Chondrocyte (in vitro differentiated cells): ENCODE measurements at places on chromosomes 5 and 9.

- peaks cover 2% of the 10 kb centered on the region for H3K27me3 ChIP-seq
- H3K4me1 ChIP-seq: peaks cover 40% of the 10 kb centered on the region
- no peak overlapping the region for H3K27ac ChIP-seq
- no peak for DNase-seq
- H3K36me3 ChIP-seq: no peaks in the 10 kb centered on the region
Measured at GRCh38 chr9:118533850-118534249, 829.6 kb downstream of the TLR4 start.

- no peak for DNase-seq
- no peaks in the 10 kb centered on the region for H3K27me3 ChIP-seq
- H3K4me3 ChIP-seq: peak overlapping the region; percentile 52
- H3K27ac ChIP-seq: peak overlapping the region; percentile 82
- H3K4me1 ChIP-seq: peaks cover 29% of the 10 kb centered on the region
Measured at GRCh38 chr5:137954131-137954879, 65.0 kb downstream of the PKD2L2 start.

GRCh38 chr9:114098936-114099668 is at the start of gene KIF12:
Gene KIF12 (minus strand): TSS chr9:114099292. CDS start chr9:114099276, 16 bp downstream.
- peak within 1 kb of the TSS; percentile 56 for H3K4me3 ChIP-seq
- peaks cover 7% of the 10 kb centered on the region for H3K36me3 ChIP-seq
- no peak for DNase-seq
- H3K27ac ChIP-seq: no peak within 1 kb of the TSS
- H3K27me3 ChIP-seq: peaks cover 11% of the 10 kb centered on the region

GRCh38 chr5:131539251-131539650 is 95.8 kb downstream of the RAPGEF6 start:
- peaks cover 25% of the 10 kb centered on the region for H3K4me1 ChIP-seq
- no peak for DNase-seq
- no peak overlapping the region for H3K27ac ChIP-seq
- no peak overlapping the region for H3K4me3 ChIP-seq
- peaks cover 3% of the 10 kb centered on the region for H3K36me3 ChIP-seq
- H3K27me3 ChIP-seq: no peaks in the 10 kb centered on the region

GRCh38 chr5:3349704-3350565 is 245.7 kb upstream of the IRX1 start:
- H3K36me3 ChIP-seq: no peaks in the 10 kb centered on the region
- no peaks in the 10 kb centered on the region for H3K4me1 ChIP-seq
- no peak overlapping the region for H3K4me3 ChIP-seq
- no peak for DNase-seq
- peaks cover 1% of the 10 kb centered on the region for H3K27me3 ChIP-seq

- no peak for DNase-seq
- H3K4me3 ChIP-seq: no peak overlapping the region
- no peak overlapping the region for H3K27ac ChIP-seq
- no peaks in the 10 kb centered on the region for H3K4me1 ChIP-seq
Measured at GRCh38 chr5:39369123-39369815, 5.0 kb upstream of the C9 start.

- peaks cover 2% of the 10 kb centered on the region for H3K36me3 ChIP-seq
- H3K27ac ChIP-seq: peak overlapping the region; percentile 86
- H3K4me3 ChIP-seq: peak overlapping the region; percentile 47
Measured at GRCh38 chr5:16809395-16810207, 126.5 kb downstream of the MYO10 start.

DNA sequence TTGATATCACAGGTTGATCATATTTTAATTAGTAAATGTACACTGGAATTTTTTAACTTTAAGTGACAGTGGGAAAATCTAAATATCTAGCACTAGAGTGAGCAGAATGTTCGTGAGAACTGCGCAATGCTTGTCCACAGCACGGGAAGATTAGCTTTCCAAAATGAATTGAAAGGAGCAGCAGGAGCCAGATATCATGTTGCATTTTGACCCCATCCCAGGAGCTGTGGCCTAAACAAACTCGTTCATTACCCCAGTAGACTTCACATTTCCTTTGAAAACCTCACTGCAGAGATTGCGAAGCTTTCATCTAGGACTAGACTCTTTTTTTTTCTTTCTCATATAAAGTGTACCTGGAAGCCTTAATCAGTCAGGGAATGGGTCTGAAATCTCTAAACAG is 525.8 kb downstream of the CTNND2 start:
- H3K27ac ChIP-seq: no peak overlapping the region
- no peak for DNase-seq
- no peak overlapping the region for H3K4me3 ChIP-seq
- peaks cover 13% of the 10 kb centered on the region for H3K27me3 ChIP-seq

DNA sequence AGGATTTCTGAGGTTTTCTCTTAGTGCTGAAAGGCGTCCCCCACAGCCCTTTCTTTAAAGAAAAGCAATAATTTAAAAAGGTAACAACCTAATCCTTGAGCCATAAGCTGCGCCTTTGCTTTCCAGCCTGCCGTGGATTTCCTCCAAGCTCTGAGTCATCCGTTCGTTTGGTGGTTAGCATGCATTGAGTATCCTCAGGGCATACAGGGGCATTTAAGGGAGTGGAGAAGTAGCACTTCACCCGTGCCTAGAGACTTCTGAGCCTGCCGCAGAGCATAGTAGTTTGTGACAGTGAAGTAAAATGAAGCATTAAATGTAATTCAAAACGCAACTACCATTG is 892 bp upstream of the TNC start:
- no peaks in the 10 kb centered on the region for H3K36me3 ChIP-seq
- no peak for DNase-seq
- H3K27ac ChIP-seq: peak overlapping the region; percentile 97
- H3K4me1 ChIP-seq: peaks cover 55% of the 10 kb centered on the region
- peak overlapping the region; percentile 75 for H3K4me3 ChIP-seq

DNA sequence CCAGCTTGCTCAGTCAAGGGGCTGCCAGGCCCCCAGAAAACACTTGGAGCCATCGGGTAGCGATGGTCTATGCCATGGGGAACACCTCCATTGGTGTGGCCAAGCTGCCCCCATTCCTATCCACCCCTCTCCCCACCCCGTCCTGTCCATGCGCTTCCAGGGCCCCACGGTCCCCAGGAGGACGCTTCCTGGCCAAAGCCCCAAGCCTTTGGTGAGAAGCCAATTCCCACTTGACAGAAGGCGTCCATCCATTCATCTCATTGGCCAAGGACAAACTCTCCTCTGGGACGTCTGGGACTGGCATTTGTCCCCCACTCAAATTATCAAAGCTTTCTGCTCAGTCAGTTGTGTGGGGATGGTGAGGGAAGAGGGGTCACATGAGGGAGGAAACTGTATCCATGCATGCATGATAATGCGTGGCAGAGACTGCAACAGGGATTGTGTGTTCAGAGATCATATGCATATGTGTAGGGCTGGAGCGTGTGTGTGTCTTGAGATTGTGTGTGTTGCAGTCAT is 9.5 kb downstream of the CPLX2 start:
- no peaks in the 10 kb centered on the region for H3K36me3 ChIP-seq
- no peak overlapping the region for H3K27ac ChIP-seq
- no peak for DNase-seq

GRCh38 chr9:27341545-27342294 is 44.8 kb upstream of the EQTN start:
- H3K27me3 ChIP-seq: no peaks in the 10 kb centered on the region
- H3K27ac ChIP-seq: peak overlapping the region; percentile 71
- H3K4me1 ChIP-seq: peaks cover 46% of the 10 kb centered on the region
- no peak overlapping the region for H3K4me3 ChIP-seq
- no peak for DNase-seq
- no peaks in the 10 kb centered on the region for H3K36me3 ChIP-seq

- no peaks in the 10 kb centered on the region for H3K36me3 ChIP-seq
- peak within 1 kb of the TSS; percentile 74 for H3K4me3 ChIP-seq
- no peak for DNase-seq
- H3K27ac ChIP-seq: peak within 1 kb of the TSS; percentile 88
Measured at GRCh38 chr5:154850255-154851062, at the start of gene FAXDC2. Gene FAXDC2 (minus strand): TSS chr5:154850603. CDS start chr5:154838178, 12,425 bp downstream.

DNA sequence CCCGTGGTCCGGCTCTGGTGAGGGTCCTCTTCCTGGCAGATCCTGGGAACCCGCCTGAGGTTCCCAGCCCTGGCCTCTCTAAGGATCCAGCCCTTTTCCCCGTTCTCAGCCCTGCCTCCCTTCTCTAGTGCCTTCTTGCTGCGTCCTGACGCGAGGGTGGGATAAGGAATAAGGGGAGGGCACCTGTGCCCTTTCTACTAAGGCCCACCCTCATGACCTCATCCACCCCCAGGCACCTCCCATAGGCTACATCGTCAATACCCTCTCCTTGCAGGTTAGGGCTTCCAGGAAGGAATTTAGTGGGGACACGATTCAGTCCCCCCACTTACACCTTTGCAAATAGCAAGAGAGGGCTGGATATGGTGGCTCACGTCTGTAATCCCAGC is 10.7 kb upstream of the DIPK1B start:
- H3K27ac ChIP-seq: no peak overlapping the region
- DNase-seq: no peak
- H3K4me3 ChIP-seq: no peak overlapping the region
- H3K27me3 ChIP-seq: peaks cover 13% of the 10 kb centered on the region
- H3K36me3 ChIP-seq: no peaks in the 10 kb centered on the region
- H3K4me1 ChIP-seq: no peaks in the 10 kb centered on the region

DNA sequence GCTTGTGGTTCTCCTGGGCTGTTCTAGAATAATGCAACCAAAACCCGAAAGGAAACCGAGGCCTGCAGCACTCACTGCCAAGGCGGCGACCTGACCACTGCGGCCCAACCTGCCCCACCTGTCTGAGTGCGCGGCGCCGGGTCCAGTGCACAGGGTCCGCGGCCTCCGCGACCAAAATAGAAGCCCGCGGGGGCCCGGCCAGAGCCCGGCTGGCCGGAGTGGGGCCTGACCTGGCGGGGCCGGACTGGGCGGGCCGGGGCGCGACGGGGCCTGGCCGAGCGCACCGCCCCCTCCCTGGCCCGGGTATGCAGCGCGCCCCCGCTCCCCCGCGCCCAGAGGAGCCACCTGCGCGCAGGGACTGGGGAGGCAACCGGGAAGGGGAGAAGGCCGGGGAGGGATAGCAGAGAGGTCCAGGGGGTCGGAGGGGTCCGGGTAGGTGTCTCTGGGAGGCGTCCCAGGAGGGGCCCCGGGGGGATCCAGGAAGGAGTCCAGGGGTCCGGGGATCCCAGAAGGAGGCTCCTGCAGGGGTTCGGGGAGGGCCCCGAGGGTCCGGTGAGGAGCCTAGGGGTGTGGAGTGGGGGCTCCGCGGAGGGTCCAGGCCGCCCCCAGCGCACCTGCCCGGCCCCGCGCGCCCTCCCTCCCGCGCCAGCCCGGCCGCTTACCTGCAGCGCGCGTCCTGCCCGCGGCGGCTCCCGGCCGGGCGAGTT is 503 bp downstream of the SEMA4D start:
- no peak overlapping the region for H3K27ac ChIP-seq
- peak; percentile 83 for DNase-seq
- H3K4me3 ChIP-seq: peak overlapping the region; percentile 54
- peaks cover 10% of the 10 kb centered on the region for H3K27me3 ChIP-seq

- no peaks in the 10 kb centered on the region for H3K4me1 ChIP-seq
- H3K36me3 ChIP-seq: no peaks in the 10 kb centered on the region
- no peak overlapping the region for H3K27ac ChIP-seq
Measured at GRCh38 chr9:119273984-119274665, 95.1 kb downstream of the BRINP1 start.

DNA sequence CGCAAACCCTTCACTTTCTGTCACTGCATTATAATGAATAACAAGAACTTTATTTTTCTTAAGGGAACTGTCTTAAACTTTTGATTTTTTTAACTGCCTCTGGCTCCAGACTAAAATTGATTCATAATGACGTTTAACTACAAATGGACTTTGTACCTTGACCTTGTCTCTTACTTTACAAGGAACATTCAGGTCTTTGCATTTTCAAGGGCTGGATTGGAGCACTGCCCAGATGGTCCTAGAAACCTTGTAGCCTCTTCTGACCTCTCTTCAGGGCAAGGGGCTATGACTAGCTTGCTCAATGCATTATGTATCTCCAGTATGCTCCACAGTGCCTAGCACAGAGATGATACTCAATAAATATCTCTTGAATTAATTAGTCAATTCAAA is 612.6 kb upstream of the CLINT1 start:
- no peak for DNase-seq
- no peak overlapping the region for H3K4me3 ChIP-seq
- H3K27me3 ChIP-seq: no peaks in the 10 kb centered on the region
- no peak overlapping the region for H3K27ac ChIP-seq

- H3K4me1 ChIP-seq: no peaks in the 10 kb centered on the region
- H3K27ac ChIP-seq: no peak overlapping the region
- H3K27me3 ChIP-seq: no peaks in the 10 kb centered on the region
- no peak overlapping the region for H3K4me3 ChIP-seq
- peaks cover 14% of the 10 kb centered on the region for H3K36me3 ChIP-seq
Measured at GRCh38 chr5:80453366-80453765, 34.5 kb upstream of the FAM151B start.

DNA sequence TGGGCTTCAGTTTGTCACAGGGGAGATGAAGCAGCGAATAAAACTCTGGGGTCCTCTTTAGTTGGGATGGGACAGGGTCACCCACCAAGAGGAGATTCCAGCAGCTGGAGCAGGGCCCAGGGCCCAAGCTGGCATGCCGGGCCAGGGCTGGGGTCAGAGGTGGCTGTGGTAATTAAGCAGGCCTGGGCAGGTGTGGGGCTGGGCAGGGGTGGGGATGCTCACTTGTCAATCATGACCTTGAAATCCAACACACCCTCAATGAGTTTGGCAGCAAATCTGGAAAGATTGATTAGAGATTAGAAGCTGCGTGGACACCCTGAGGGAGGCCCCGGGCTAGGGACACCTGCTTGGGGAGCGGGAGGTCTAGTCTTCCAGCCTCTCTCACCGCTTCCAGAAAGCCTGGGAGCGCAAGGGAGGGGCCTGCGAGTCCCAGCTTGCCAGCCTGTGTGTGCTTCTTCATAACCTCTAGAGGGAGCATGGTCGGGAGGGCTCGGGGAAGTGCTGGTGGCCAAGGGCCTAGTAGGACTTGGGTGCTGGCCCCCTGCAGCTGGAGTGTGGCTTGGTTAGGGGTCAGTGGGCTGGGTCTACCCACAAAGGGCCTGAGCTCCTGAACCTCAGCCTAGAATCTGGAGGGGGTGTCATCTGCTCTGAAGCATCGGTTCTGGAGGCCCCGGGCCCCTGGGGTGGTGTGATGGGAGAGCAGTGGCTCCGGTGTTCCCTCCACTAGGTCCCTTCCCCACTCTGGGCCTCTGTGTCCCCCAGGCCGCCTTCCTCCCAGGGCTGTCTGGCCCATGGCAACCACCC is 7.6 kb downstream of the CRAT start:
- H3K27me3 ChIP-seq: no peaks in the 10 kb centered on the region
- no peak overlapping the region for H3K27ac ChIP-seq
- no peak for DNase-seq
- no peak overlapping the region for H3K4me3 ChIP-seq

GRCh38 chr5:115487168-115487567 is 57.4 kb downstream of the FEM1C start:
- DNase-seq: no peak
- H3K27me3 ChIP-seq: peaks cover 22% of the 10 kb centered on the region
- H3K4me1 ChIP-seq: no peaks in the 10 kb centered on the region
- H3K4me3 ChIP-seq: no peak overlapping the region

- DNase-seq: no peak
- peaks cover 6% of the 10 kb centered on the region for H3K4me1 ChIP-seq
- H3K27ac ChIP-seq: no peak overlapping the region
Measured at GRCh38 chr9:92942688-92943616, 4.4 kb upstream of the FGD3 start.

DNA sequence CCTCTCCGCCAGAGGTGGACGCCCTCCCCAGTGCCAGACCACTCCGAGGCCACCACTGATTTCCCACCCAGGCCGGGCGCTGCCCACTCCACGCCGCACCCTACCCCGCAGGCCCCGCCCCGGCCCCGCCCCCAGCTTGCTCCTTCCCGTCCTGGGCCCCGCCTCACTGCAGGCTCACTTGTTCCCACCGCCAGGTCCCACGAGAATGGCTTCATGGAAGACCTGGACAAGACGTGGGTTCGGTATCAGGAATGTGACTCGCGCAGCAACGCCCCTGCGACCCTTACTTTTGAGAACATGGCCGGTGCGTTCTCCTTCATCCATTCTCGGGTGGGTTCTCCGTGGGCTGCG is 6.5 kb downstream of the LRRC26 start:
- H3K36me3 ChIP-seq: no peaks in the 10 kb centered on the region
- peaks cover 5% of the 10 kb centered on the region for H3K4me1 ChIP-seq
- H3K27ac ChIP-seq: no peak overlapping the region
